ENCODE measurements at places on chromosomes 2 and 18.
A peak's percentile ranks its signal among the peaks of the same experiment; 100 is the strongest.

GRCh38 chr2:157848213-157848612 is 27.9 kb downstream of the ACVR1 start:
- DNase-seq = no peak

- no peak for DNase-seq
These were observed 271.6 kb downstream of the PTGR3 start for GRCh38 chr18:74937291-74937690.

DNA sequence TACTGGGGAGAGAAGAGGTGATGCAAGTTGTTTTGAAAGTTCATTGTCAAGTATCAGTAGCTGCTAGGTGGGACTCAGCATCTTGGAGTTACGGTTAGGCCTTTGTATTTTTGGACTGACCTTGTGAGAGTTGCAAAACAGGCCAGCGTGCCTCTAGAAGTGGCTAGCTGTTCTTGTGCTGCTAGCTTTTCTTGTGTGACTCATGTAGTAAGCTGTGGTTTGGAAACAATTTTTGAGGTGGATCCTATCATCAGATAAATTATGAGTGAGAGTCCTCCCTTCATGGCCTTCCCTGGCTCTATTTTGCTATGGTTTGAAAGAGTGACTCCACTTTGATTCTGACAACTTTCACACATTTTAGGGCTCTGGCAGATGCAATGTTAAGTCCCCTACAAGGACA is 409.2 kb upstream of the HS6ST1 start:
- DNase-seq = no peak

GRCh38 chr2:1024981-1025380 is 74.3 kb downstream of the SNTG2 start:
- no peak for DNase-seq

GRCh38 chr2:213696442-213696841 is 412.2 kb downstream of the SPAG16 start:
- DNase-seq = no peak

GRCh38 chr18:12929477-12930083 is 18.2 kb upstream of the SEH1L start:
- no peak for DNase-seq

GRCh38 chr2:28403370-28403956 is 10.8 kb downstream of the FOSL2 start:
- no peak for DNase-seq

GRCh38 chr18:77096936-77097886 is 35.4 kb downstream of the MBP start:
- DNase-seq = no peak

DNA sequence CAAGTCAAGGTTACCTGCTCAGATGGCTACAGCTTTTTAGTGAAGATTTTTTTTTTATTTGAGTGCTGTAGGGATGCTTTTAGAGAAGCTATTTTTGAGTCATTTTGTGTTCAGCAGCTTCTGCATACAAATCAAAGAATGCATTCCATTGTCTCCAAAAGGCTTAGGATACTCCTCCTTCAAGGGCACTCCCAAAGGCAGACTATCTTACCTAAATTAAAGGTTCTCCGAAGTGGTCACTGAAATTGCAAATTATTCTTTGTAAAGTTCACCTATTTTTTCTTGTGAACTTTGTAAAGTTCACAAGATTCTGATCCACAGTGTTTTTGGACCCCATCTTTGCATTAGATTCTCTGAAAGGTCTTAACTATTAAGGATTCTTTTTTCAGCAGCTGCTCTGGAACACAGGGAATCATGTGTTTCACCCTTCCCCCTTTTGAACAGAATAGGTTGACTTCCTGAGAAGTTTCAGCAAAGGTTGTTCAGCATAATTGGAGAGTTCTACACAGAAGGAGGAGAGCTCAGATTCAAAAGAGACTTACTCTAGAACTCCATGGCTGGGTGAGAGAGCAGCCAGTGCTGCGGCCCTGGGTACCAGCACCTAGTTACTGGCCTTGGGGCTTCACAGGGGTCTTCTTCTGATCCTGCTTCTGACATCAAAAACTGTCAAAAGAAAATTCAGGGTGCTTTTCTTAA is 14.5 kb downstream of the CLIP4 start:
- no peak for DNase-seq

GRCh38 chr18:49859725-49860124 is 46.4 kb upstream of the ACAA2 start:
- no peak for DNase-seq

- DNase-seq = no peak
These were observed 26.8 kb downstream of the SULT1C2 start for GRCh38 chr2:108315444-108315934.

DNA sequence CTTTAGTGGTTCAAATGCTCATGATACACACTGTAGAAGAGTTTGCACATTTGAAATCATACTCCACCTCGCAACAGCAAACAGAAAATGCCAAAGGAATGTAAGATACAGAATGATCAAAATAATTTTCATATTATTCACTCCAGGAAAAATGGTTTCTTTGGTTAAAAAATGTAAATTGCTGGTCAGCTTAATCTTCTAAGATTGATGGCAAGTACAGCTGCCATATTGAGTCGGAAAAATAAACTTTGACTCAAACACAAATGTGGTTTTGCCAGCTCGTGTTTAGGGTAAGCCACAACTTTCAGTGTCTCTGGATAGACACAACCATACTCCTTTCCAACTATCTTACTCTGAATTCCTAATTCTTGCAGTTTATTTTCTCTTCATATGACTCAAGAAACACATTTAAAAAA is 154.9 kb upstream of the SMIM21 start:
- no peak for DNase-seq

- no peak for DNase-seq
These were observed 890.7 kb upstream of the CELF4 start for GRCh38 chr18:38456253-38456652.

DNA sequence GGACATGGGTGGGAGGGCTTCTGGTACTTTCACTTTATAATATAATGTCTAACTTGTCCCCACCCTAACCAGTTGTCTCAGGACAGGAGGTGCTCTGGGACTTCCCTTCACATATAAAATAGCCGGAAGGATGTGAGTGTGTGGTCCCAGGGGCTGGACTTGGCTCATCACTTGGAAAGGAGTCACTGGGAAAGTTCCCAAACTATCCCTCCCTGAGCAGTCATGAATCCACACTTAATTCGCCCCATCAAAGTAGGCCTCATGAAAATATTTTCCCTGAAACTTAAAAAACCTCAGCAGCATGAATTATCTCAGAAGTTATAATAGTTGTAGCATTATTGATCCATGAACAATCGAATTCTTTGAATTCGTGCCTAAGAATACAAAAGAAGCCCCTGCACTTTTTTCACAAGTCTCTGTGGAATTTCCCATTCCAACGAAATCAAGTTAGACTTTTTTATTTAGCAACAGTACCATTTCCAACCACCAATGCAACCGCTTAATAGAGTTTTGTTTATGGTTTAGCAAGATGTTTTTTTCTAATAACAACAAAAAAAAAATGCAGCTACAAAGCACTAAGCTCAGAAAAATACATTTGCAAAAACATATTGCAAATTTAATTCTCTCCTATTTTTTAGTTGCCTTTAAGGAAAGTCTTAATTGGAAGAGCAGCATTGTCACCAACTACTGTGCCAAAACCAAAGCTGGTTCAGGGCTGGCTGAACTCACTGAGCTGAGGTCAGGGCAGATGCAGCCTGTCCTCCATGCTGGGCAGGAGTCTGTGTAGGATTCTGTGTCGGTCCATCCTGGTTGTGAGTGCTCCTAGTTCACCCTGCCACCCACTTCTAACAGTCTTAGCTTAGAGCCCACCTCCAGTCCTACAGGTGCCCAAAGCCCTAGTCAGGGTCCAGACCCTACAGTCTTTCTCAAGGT is 68.8 kb upstream of the SPTBN1 start:
- no peak for DNase-seq

GRCh38 chr18:6056171-6056910 is 161.0 kb upstream of the TMEM200C start:
- DNase-seq = no peak

- DNase-seq = no peak
These were observed 27.2 kb upstream of the EML4 start for GRCh38 chr2:42141687-42142546.

GRCh38 chr2:68126561-68126960 is 31.1 kb upstream of the PNO1 start:
- no peak for DNase-seq

DNA sequence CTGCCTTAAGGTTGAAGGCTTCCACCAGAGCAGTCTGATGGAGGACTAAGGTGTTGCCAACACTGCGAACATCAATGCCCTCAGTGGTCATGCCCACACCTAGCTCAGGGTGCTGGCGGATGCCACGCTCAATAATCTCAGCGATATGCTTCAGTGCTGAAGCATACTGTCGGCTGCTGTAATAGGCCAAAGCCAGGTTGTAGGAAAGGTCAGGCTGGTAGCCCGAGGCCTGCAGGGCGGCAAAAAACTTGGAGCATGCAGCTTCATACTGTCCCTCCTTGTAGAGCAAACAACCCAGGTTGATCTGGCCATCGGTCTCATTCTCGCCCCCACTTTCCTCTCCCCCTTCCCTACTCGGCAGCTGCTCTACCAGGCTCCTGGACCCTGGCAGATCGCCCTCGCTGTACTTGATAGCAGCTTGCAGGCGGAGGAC is 159.4 kb downstream of the AGPS start:
- peak; percentile 8 for DNase-seq

GRCh38 chr2:161881465-161881864 is 192.6 kb downstream of the DPP4 start:
- no peak for DNase-seq

DNA sequence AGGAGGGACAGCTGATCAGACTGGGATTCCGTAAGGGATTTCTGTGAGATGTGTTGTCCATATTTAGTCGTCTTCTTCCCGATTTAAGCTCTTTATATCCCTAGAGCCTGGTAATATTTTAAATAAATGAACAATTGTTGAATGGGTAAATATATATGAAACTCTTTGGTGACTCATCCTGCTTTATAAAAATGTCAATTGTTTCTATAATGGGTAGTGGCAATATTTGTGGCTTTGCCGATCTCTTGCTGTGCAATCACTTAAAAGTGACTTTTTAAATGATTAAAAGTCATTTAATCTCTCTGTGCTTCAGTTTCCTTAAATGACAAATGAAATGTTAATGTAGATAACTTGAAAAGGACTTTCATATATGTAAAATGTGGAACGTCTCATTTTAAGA is 339.2 kb downstream of the RNF144A start:
- DNase-seq = no peak

- DNase-seq = no peak
These were observed 686 bp upstream of the PNO1 start for GRCh38 chr2:68157002-68157401.

GRCh38 chr2:241774419-241775222 is 2.0 kb upstream of the GAL3ST2 start:
- no peak for DNase-seq

- no peak for DNase-seq
These were observed 387.7 kb downstream of the STK39 start for GRCh38 chr2:167859676-167860075.

DNA sequence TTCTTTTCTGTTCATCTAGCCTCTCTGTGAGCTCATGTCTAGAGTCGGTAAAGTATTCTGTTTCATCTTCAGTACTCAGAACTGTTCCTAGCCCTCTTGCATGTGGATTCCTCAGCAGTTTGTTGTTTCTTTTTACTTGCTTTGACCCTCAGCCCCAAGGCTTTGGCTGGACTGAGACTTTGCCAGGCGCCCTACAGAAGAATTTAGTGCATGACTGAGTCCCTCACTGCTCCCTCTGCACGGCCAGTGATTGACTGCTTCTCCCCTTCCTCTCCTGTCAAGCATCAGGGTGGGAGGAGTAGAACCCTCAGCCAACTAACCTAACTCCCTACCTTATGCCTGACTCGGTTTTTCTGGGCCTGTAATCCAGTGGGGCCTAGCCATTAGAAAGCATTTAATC is 109.8 kb downstream of the ESCO1 start:
- no peak for DNase-seq

GRCh38 chr18:22040533-22040932 is 128.9 kb upstream of the GATA6 start:
- DNase-seq = no peak

GRCh38 chr2:229779650-229780049 is 65.3 kb upstream of the DNER start:
- DNase-seq = no peak

DNA sequence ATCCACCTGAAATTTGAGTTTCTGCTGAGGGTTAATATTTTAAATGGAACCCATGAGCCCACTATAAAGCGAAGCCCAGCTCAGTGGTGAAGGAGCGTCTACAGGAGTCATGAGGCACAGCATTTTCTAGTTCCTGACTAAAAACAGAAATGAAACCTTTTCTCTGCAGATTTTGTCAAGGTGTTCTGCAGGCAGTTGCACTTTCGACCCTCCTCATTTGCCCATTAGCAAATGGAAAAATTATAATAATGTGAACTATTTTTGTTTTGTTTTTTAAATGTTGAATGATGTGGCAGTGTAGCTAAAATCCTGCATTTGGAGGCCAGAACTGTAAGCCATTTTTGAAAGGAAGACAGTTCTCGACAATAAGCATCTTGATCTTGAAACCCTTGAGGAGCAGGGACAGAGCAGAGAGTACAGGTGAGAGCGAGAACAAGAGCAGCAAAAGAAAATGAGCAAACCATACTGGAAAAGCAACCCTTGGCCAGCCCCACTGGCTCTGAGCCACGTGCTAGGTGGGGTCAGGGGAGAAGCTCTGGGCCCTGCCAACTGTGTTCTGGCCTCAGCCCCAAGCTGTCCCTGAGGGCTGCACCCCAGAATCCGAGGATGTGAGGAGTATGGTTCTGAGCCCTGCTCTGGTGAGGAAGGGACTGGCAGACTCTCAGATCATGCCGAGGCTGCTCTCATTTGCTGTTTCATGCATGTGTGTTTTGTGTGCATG is 26.4 kb upstream of the COPS8 start:
- no peak for DNase-seq

DNA sequence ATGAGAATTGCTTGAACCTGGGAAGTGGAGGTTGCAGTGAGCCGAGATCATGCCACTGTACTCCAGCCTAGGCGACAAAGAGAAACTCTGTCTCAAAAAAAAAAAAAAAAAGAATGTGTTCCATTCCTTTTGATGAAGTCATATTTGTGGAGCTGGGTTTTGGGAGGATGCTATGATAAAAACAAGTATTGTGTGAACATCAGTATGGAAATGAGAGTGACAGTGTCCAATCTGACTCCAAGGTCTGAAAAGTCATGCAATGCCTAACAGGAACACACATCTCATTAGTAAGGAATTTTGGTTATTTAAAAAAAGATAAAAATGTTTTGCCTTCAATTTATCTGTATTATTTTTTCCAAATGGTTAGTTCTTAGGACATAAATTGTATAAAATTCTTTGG is 11.8 kb downstream of the GCFC2 start:
- no peak for DNase-seq

GRCh38 chr2:58715344-58715743 is 474.2 kb upstream of the FANCL start:
- DNase-seq = no peak

GRCh38 chr2:127000937-127001336 is 102.2 kb downstream of the TEX51 start:
- no peak for DNase-seq

GRCh38 chr2:20540587-20541293 is 93.9 kb downstream of the RHOB start:
- DNase-seq = no peak

DNA sequence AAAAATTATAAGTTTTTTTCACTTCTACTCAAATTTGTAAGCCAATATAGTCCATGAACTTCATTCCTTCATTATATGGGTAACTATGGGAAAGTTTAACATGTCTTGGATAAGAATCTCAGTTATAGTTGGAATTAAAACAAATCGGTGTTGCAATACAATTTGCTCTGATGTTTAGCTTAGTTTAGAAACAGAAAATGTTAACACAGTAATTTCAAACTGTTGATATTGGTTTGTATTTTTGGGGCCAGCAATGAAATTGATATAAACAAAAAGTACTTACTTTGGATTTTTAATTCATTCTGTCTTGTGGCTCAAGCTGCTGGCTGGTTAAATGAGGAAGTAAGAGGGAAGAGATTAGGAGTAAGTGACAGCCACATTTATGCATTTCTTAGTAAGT is 368.5 kb upstream of the NT5C1B start:
- DNase-seq = no peak

All from activated naive CD4-positive, alpha-beta T cell (primary cell).